Stimulated activated CD4-positive, alpha-beta T cell treated with anti-CD3 and anti-CD28 coated beads, Interleukin-12 subunit alpha, Interleukin-12 subunit beta, amount 100 ng/mL, for 24 hours (primary cell): ENCODE measurements at places on chromosomes 1 and 21.

DNA sequence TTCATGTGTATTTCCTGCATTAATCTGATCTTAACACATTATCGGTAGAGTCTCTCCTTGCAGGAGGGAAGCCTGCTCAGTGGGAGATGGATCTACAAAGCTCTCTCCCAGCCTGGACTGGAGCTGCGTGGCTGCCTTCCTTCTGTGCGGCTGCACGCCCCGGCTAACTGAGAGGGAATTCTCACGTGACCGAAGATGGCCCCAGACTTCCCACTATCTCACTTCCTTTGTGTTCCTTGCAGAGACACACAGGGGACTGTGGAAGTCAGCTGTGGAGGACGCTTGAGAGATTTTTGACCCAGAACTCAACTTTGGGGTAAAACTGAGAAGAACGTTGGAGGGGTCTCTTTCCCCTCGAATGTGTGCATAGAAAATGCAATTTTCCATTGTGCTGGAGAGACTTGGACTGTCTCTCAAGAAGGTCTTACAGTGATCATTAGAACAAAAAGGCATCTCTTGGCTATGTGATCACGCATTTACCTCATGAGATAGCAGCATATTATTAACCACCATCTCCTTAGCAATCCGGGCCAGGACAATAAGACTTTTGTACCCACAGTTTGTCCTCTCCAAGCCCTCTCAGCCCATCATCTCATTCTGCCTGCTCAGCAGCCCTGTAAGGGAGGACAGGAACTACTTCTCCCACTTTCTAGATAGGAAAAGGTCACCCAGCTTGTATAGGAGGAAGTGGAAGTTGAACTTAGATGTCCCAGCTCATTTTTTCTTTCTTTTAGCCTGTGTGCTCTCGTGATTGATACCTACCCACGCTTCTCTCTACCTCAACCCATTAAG is 49.3 kb upstream of the TARBP1 start:
- DNase-seq, result no peak

DNA sequence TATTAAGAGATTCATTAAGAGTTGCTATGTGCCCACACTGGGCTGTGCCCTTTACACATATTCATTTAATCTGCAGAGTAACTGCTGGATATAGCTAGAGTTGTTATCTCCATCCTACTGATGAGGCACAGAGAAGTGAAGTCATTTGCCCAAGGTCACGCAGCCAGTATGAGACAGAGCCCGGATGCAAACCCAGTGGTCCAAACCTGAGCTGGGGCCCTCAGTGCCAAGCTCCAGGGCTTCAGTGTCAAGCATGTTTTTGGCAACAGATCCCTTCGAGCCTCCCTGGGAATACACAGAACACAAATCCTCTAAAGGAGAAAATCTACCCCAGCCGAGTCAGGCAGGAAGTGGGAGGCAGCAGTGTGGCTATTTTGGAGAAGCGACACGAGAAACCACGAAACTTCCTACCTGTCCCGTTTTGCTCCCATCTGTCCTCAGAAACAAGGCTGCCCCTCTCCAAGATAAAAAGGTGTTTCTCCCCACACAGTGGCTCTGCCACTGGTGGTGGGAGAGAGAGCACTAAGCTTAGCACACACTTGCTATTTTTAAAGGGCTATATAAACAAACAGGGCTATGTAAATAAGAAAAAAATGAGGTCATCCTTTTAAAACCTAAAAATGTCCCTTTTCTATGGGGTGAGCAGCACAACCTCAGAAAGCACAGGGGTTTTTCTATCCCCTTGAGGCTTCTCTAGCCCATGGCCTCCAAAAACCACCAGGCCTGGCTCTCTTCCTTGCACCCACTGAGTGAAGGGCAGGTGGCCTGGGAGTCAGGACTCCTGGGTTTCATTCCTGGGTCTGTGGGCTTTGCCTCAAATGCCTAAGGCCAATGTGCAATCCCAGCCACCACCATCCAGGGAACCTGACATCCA is 138.6 kb upstream of the EDN2 start:
- DNase-seq, result no peak

- no peak for DNase-seq
These were observed 177.2 kb downstream of the PLPPR4 start for GRCh38 chr1:99441299-99442095.

- DNase-seq, result no peak
These were observed 3.2 kb downstream of the IRF2BP2 start for GRCh38 chr1:234606784-234607108.

DNA sequence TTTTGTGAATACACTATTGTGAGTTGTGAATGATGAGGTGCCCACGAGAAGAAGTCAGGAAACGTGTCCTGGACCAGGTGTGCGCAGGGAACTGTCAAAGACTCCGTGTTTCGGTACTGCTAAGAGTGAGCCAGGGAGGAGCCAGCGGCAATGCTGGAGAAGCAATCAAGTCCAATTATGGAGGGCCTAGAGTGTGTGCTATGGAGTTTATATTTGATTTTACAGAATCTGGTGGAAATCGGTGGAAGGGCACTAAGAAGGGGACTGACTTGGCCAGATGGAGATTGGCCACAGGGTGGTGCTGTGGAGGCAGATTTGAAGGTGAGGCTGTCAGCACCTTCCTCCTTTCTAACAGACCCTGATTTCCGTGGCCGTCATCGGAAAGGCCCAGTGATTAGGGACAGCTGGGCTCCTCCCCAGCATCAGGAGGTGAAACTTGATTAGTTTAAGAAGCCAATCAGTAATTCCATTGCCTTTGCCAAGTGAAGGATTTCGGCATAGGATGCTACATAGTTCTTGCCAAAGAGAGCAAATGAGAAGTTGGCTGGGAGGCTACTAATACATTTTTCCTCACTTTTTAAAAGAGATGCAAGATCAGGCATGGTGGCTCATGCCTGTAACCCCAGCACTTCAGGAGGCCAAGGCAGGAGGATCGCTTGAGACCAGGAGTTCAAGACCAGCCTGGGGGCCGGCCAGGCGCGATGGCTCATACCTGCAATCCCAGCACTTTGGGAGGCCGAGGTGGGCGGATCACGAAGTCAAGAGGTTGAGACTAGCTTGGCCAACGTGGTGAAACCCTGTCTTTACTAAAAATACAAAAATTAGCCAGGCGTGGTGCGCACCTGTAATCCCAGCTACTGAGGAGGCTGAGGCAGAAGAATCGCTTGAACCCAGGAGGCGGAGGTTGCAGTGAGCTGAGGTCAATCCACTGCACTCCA is 7.0 kb downstream of the PTCH2 start:
- peak; percentile 93 for DNase-seq

DNA sequence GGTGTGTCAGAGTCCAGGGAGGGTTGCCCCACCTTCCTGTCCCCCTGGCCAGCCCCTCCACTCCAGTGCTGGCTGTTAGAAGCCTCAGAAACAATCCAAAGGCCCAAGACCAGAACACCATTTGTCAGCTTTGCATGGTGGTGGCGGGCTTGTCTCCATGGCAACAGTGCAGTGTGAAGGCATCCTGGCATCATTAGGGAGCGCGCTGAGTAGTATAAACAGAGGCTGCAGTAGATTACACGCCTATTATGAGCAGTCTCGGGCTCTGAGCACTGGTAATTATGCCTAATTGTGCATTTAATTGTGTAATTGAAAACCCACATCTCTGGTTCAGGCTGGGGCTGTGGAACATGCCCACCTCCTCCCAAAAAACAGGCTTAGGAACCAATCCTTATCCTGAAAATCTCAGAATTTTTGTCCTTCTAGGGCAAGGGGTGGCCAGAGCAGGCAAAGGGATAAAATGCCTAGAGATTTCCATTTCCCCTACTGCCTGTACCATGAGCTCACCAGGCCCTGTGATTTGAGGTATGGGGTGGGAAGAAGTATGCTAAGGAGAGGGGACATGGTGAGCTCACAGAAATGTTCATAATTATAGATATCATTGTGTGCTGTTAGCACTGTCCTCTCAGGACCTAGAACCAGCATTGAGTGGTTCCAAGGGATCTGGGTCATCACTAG is 11.7 kb downstream of the NKAIN1 start:
- DNase-seq, result no peak

DNA sequence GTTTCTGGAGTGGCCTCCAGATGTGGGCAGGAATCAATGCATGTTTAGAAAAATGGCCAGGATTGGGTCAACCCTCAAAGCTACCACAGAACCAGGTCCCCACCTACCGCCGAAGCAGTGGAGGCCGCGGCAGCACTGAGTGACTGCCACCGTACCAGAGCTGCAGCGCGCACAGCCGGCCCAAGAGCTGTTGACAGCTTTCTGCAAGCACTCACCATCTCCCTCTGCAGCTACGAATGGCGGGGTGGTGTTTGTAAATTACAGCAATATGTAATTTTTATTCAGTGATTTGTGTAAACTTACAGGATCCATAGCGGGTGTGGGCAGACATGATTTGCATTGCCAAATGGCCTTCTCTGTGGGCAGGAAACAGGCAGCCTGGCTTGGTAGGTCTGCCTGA is 96.4 kb downstream of the CAMK2N1 start:
- no peak for DNase-seq

- no peak for DNase-seq
These were observed 52.0 kb upstream of the GADD45A start for GRCh38 chr1:67632811-67633655.

GRCh38 chr1:95554408-95554807 is 320.4 kb downstream of the RWDD3 start:
- DNase-seq, result no peak

GRCh38 chr1:25431955-25432719 is 1.4 kb downstream of the MACO1 start:
- no peak for DNase-seq

DNA sequence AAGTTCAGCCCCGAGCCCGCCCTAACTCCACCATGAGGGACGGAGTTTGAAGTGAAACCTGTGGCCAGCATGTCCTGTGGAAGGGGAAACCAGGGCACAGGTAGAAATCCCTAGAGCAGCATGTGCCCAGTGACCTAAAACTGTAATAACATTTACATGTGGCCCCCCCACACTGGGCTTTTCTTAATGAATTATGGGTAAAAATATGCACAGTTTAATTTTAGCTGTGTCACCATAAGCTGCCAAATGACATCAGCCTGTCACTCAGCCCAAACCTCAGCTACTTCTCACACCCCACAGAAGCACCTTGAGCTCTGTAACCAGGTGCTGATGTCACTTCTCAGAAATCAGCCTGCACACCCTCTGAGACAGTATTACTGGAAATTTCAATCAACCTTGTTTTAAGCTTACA is 50.0 kb upstream of the SLC19A1 start:
- peak; percentile 52 for DNase-seq

DNA sequence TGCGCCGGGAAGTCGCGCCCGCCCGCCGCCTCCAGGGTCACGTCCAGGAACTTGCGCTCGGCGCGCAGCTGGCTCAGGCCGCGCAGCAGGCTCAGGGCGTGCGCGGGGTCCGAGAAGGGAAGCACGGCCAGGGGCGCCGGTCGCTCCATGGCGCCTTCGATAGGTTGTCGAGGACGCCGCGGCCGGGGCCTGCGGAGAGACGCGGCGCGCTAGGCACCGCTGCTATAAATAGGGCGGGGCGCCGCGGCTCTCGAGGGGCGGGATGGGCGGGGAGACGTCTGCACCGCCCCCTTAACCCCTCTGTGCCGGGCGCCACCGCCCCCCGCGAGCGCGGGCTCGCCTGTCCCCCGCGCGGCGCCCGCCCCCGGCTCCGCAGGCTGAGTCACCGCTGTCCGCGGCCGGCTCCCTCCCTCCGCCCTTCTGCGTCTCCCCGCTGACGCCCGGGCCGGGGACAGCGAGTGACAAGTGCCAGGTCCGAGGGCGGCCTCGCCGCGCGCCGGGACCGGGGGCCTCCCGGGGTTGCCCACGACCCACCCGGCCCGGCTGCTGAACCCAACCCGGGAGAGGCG is at the start of gene KLHL21:
KLHL21 (minus strand) TSS at position 201 of the 569 bp plus-strand sequence; CDS start at position 149, 52 bp downstream.
- peak; percentile 81 for DNase-seq

- no peak for DNase-seq
These were observed 10.3 kb downstream of the CD2 start for GRCh38 chr1:116764466-116764898.

DNA sequence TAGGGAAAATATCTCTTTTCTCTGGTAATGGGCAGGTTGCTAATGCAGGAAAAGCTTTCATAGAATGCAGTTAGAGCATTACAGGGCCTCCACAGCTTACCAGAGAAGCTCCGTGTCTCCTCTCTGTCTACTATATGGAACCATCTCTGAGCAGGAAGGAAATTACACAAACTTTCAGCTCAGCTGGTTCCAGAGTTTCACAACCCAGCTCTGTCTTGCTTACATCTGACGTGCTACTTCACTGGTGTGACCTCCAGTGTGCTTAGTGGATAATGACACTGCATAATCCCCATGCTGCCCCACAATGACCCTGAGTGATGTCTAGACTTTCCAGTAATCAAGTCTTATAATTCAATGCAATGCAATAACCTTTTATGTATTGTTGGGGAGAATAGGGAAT is 4.3 kb upstream of the FGGY start:
- DNase-seq, result no peak

DNA sequence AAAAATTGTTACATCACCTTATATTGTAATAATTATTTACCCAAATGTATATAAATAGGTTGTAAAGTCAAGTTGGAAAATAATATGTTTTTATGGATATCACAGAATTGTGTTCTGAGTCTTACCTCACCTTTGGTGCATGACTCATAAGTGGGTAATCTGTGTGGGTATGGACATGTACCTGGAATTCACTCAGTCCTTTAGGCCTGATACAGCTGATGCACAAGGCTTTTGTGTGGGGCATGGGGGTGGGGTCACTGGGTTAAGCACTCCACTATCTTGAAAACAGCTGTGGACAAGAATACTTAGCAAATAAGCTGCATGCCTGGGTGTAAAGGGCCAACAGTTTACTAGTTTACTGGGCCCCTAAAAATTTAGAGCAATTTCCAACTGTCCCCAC is 34.4 kb downstream of the INKA2 start:
- no peak for DNase-seq

- DNase-seq, result no peak
These were observed 19.4 kb downstream of the RPS6KC1 start for GRCh38 chr1:213070406-213070805.

DNA sequence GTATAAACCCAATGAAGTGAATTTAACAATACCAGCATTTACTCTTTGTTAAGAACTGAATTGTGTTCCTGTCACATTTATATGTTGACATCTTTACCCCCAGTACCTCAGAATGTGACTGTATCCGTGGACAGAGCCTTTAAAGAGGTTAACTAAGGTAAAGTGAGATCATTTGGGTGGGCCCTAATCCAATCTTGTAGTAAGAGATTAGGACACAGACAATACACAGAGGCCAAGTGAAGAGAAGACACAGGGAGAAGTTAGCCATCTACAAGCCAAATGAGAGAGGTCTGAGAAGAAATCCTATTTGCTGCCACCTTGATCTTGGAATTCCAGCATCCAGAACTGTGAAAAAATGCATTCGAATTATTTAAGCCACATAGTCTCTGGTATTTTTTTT is 22.9 kb upstream of the WARS2 start:
- no peak for DNase-seq

DNA sequence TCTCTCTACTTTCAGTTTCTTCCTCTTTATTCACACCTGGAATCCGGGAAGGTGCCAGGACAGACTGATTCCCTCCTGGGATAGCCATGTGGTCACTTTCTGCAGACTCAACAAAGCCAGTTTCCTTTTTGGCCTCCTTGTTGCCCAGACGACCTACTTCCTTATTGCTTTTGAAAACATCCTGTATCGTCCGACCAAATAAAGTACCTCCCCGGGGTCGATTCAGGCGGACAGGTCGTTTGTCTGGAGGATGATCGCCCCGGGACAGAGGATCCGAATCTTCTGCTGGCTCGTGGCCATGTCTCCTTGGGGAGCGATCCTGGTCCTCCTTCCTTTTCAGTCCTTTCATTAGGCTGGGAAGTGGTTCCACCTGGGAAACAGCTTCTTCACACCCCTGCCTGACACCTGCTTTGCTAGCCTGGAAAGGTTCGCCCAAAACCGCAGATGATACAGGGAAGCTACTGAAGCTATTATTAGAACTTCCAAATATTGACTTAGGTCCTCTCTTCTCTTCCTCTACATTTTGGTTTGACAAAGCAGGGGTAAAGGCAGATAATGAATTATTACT is 1.2 kb downstream of the MCM3AP start:
- DNase-seq, result no peak
